SIG-M5 (cell line): ENCODE measurements at places on chromosomes 6 and 20.

GRCh38 chr6:112511441-112511840 lies 164.3 kb downstream of the RFPL4B start:
- no peak for DNase-seq

DNA sequence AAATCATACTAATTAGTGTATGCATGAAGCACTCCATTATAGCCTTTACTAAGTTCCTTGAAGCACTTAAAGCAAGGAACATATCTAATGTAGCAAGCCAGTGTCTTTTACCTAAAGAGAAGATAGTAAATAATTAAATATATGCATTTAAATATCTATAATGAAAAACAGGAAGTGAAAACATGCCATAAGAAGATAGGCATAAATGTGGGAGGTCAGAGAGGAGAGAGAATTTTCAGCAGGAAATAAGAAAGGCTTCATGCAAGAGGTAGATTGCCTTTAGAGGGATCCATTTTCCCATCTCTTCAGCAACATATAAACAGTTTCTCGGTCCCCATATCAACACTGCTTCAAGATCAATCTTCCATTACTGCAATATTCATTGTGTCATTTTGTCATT lies 599.8 kb downstream of the FRK start:
- DNase-seq: no peak

- DNase-seq: no peak
Measured at GRCh38 chr6:53786832-53787231, 8.0 kb upstream of the LRRC1 start.

- DNase-seq: no peak
Measured at GRCh38 chr6:56749632-56750151, 107.0 kb upstream of the DST start.

DNA sequence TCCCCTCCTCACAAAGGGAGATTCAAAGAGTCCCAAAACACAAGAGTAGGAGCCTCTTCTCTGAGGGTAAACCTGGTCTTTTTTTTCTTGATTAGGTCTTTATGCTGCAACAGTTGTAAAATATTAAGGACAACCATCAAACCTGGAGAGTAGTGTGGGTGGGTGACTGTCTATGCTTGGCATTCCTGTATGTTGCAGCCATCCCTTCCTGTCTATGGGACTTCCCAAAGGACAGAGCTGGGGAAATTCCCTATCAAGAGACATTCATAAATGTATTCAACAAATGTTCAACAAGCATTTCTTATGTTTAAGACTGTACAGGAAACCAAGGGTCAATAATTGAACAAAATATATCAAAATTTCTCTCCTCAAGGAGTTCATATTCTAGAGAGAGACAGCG lies 5.5 kb downstream of the BTN2A2 start:
- no peak for DNase-seq

GRCh38 chr6:113742342-113742741 lies 114.8 kb upstream of the MARCKS start:
- DNase-seq: no peak

DNA sequence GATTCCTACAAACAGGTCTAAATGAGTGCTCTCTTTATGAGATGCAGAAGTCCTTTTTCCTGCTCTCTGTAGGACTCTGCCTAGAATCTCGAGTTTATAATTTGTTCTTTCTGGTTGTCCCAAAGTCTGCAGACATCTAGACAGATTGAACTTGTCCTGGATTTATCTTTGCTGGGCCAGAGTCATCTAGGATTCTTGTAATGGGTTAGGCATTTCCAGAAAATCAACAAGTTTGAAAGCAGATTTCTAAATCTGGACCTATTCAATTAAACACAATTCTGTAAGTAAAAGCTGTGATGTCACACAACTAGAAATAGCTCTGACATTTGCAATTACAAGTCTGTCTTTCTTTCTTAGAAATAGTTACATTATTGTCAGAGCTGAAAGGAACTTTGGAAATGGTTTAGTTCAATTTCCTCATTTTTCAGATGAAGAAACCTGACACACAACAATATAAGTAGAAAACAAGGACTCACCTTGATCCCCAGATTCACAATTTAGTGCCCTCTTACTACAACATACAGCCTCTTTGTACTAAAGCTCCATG lies 4.2 kb upstream of the RSPO3 start:
- DNase-seq: no peak

GRCh38 chr6:34075906-34076305 lies 70.0 kb downstream of the GRM4 start:
- no peak for DNase-seq
